Fibroblast of skin of right quadriceps (primary cell): ENCODE measurements at places on chromosomes 6 and 20.

GRCh38 chr6:36598739-36599318 lies 4.7 kb downstream of the SRSF3 start:
- DNase-seq: no peak

GRCh38 chr6:15901141-15902115 lies 227.5 kb upstream of the MYLIP start:
- DNase-seq: no peak

DNA sequence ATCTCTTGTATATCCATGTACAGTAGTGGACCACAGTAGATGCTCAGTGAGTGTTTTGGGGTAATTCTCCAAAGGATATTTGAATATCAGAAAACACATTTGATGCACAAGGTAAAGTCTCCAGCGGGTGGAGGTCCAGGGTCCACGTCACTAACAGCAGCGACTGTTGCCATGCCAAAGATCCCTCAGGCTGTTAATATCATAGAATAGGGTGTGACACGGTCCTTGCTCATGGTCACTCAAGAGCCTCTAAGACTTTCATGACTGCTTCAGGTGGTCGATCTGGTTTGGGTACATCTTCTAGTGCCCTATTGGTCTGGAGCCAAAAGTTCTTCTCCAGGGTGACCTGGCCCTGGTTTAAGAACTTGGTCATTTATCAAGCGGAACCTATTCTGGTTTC lies 90.8 kb downstream of the OLIG3 start:
- DNase-seq: no peak

DNA sequence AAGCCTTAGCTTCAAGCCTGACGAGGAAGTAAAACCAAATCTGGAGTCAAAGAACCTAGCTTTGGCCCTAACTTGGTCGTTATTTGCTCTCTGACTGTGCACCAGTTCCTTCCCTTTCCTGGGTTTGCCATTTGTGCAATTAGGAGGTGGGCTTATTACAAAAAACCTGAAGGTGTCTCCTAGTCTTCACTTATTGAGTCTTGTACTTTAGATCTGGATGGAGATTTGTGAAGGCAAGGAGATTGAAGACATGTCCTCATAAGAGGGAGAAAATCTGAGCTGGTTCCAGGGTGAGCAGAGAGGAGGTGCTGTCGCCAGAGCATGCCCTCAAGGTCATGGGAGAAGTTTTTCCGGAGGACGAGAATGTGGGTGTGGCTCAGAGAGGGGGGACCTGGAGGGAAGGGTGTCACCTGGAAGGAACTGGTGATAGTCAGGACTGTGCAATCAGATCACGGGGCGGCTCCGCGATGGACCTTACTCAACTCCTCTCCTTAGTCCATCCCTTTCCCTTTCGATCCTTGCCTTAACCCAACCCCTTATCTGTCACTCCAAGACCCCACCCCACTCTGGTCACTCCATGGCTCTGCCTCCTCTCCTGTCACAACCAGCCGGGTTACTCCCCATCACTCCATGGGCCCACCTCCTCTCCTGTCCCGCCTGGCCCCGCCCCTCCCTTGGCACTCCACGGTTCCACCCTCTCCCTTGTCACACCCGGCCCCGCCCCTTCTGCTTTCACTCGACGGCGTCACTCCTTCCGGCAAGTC lies 588 bp upstream of the ACSS2 start:
- DNase-seq: peak; percentile 98
